ENCODE measurements at places on chromosomes 4 and X.

DNA sequence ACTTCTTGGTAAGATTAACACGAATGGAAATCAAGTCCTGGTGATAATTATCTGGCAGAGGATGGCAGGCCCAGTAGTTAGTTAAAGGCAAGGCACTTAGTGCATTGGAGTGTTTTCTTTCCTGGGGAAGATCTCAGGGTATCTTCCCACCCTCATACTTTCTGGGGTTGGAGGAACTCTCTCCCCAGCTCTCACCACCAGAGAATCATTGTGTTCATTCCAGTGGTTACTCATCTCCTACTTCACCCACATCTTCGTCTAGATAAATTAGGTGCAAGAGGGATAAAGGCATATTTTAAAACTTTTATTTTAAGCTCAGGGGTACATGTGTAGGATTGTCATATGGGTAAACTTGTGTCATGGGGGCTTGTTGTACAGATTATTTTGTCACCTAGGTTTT, 67.5 kb upstream of the SH3RF1 start:
- DNase-seq, result no peak

GRCh38 chr4:149884046-149884445, 68.4 kb upstream of the IQCM start:
- DNase-seq, result no peak

- DNase-seq, result no peak
Observed at GRCh38 chrX:129785160-129785947, 5.6 kb downstream of the SASH3 start.

DNA sequence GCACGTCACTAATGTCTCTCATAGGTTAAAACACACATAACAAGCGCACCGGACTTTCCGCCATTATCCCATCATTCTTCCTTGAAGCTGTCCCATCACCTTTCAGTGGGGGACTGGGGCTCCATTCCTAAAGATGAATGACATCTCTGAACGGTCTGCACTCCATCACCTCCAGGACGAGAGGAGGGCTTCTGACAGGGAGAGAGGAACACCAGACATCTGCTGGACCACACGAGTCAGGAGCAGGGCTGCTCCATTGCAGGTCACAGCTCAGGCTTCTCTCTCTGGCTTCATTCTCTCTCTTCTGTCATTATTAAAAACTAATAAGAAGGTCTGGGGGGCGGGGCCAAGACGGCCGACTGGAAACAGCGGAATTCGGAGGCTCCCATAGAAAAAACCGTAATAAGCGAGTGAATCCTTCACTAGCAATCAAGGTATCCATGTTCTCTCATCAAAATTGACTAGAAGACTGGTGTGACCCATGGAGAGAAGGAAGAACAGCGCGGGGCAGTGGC, 289.8 kb downstream of the LDB2 start:
- no peak for DNase-seq

- DNase-seq, result no peak
Observed at GRCh38 chr4:114225436-114225835, 246.0 kb upstream of the ARSJ start.

- DNase-seq, result no peak
Observed at GRCh38 chr4:88599714-88600113, 7.4 kb downstream of the HERC3 start.

GRCh38 chrX:776061-776460, 145.5 kb downstream of the SHOX start:
- no peak for DNase-seq

DNA sequence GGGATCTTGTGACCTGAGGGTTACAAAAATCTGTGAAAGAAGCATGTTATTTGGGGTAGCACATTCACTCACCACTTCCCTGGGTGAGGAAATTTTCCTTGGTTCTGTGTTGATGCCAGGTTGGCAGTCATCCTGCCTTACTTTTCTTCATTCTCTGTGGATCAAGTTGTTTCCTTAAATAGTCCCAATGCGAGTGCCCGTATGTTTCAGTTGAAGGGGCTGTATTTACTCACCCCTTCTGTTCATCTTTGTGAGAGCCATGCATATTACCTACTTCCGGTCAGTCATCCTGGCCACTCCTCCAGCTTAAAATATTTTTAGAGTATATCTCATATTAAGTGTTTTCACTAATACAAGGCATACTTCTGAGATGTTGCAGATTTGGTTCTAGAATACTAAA, 2.6 kb upstream of the UGT2B7 start:
- DNase-seq, result no peak

- DNase-seq, result no peak
Observed at GRCh38 chr4:152535360-152535902, 461 bp downstream of the FBXW7 start.

DNA sequence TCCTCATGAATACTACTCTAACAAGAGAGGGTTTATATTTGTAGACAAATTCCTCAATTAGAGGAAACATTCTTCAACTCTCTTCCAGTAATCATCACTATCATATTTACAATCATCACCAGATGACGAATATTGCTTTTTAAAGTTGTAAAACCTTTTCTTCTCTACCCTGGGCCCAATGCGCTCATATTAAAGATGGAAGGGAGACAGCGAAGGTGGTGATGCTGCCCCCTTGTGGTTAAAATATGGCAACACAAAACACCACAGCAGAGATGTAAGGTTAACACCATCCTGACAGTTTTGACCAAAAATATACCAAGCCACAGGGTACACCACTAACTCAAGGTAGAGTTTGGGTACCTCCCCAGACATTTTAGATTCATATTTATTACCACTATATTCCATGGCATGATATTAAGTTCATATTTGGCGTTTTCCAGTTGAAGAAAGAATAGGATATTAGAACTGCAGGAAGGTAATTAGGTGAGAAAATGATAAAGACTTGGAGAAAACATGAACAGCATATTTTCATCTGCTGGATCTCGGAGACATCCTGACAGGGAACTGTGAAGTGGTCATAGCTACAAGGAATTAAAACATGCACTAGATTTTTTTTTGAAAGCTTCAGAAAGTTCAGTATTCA, 72.8 kb downstream of the SLC9A7 start:
- DNase-seq, result peak; percentile 16

DNA sequence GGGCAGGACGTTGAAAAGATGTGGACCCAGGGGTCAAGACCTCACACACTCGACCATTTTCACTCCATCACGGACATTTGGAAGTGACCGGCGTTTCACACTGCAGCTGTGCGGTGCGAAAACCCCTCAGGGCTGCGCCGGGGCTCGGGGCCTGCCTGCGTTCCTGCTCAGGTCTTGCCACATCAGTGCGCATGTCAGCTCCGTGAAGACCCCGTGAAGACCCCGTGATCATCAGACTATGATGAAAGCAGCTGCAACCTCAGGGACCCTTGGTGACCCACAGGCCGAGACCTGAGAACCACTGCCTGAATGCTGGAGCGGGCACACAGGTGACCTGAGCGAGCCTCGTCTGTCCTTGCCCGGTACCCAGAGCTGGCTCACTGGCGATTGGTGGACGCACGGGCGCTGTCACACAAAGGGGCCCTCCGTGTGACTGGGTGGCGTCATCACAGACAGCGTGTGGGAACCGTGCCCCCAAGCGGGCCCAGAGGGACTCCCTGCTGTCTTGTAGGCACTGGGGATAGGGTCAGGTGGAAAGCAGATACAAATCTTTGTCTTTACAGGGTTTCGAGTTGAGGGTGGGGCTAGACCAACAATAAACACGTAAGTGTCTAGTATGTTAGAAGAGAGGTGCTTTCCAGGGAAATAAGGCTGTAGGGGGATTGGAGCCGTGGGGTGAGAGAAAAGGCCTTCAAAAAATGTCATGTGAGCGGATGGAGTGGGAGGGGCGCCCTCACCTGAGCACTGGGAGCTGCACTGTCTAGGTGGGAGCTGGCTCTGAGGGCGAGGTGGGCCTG, 12.7 kb downstream of the MSANTD1 start:
- DNase-seq, result no peak

DNA sequence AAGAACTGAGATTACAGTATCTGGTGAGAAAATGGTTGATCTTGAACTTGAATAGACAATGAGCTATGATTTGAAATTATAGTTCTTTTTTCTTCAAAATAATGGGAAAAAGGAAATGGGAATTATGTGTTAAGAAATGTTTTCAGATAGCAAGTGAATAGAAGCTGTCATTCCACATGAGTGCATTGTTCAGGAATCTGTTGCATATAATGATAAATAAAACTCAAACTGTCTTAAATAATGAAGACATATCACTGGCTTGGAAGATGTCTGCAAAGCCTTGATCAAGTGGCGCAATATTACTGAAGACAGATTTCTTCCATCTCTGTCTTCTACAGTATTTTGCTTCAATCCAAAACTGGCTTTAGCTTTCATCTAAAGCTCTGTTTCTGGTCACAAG, 479.3 kb upstream of the ZFP42 start:
- no peak for DNase-seq

GRCh38 chr4:18616720-18617119, 595.2 kb upstream of the LCORL start:
- DNase-seq, result no peak

- DNase-seq, result no peak
Observed at GRCh38 chrX:56788717-56789122, 59.7 kb downstream of the NBDY start.

- no peak for DNase-seq
Observed at GRCh38 chr4:62135565-62136156, 935.5 kb downstream of the ADGRL3 start.

DNA sequence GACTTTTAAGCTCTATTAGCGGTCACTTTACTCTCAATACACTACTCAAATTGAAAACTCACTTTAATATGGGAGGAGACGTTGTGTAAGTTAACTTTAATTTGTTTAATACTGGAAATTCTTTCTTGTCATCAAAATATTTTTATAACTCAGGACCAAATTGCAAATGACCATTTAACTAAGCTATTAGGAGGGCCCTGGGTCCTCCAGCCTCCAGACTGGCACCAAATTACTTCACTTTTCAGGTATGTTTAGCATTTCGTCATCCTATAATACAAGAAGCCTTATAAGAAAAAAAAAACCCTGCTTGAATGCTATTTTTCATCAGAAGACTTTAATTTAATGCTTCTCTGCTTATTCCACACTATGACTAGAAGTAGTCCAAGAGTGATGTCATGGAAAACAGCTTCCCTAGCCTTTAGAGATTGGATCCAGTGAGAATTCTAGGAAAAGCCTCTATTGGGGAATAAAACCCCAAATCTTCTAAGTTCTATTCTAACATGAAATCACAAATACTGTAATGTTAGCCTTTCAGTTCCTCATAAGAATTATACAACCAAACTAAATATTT, 6.6 kb downstream of the KLHL15 start:
- no peak for DNase-seq

- peak; percentile 4 for DNase-seq
Observed at GRCh38 chrX:15973299-15973698, 118.7 kb upstream of the AP1S2 start.

DNA sequence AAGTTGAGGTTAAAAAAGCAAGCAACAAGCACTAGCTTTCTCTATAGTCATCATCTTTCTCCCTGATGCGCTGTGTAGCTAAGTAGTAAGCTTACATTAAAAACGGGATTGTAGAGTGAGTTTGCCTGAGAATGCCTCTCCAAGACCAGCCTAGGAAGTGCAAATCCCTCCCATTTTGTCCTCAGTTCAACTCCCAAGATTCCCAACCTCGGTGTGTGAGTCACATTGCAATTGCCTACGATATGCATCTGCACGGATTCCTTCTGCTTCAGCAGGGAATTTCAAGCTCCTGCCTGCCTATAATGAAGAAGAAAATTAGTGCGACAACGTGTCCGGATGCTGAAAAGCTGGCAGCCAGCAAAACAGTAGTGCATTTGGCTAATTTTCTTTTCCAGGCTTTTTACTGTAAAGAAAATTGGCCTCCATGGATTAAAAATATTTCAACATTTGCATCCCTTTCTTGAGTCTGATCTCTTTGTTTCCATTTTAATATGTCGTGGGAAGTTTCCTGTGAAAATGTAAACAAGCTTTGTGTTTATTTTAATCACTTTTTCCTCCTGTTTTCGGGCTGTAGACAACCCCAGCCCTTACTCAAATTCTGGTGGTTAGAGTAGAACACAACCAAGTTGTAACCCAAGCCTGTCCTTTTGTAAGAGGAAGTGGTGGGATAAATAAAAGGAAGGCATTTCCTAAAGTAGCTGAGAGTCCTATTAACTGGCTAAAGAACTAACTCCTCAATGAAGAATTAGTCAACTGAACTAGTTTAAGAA, 58.4 kb upstream of the TET2 start:
- DNase-seq, result peak; percentile 22

- no peak for DNase-seq
Observed at GRCh38 chrX:53337101-53337500, 55.7 kb upstream of the IQSEC2 start.

DNA sequence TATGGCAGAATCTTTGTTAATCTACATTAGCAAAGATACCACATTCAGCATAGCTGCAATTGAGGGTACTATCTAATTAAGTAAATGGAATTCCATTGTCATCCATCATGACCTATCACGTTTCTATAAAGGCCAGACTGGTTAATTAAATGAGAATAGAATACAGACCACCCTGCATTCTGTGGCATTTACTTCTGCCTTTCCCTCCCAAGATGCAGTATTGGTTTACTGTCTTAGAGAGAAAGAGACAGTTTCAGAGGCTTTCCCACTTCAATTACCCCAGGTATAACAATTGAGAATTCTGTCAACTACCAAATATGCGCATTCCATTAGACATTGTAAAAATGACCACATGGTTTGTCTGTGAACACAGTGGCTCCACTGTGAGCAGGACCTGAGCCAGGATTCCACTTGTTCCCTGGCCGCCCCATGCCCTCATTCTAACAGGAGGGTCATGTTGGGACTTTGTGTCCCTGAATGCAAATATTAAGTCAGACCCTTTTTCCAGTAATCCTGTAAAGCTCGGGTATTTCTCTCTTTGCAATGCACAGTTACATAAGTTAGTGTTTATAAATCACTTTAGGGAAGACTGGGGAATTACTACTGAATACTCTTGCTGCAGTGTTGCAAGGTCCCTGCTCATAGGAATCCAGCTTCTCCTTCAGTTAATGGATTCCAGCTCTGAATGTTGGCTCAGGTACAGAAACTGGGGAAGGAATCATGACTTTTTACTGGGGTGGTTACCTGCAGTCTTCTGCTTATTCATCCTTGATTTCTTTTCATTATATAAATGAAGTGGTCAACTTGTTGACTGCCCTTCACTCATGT, 261.0 kb downstream of the PDGFC start:
- DNase-seq, result no peak

- DNase-seq, result no peak
Observed at GRCh38 chr4:138869165-138869564, 146.4 kb upstream of the NOCT start.

DNA sequence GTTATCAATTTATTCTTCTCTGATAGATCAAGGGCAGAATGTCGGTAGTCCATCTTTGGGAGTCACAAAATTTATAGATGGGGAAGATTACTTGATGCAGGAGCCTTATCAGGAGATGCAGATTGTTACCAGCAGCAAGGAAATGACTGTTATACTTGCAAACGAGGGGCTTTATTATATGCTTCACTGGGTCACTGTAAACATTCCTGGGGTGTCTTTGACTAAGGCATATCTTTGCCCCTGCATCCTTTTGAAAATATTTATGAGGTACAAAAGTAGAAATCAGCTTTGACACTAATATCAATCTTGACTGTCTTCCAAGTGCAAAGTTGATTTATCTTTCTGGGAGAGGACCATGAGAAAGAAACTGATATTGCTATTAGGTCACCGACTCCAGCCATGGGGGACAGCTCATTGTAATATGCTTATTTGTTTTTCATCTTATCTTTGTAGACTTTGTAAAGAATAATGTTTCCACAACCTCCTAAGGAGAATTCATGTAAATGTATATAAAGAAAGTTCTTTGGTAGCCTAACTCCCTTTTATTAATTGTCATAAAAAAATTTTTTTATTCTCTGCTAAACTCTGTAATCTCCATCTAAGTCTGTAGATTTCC, 177.3 kb upstream of the EMCN start:
- peak; percentile 4 for DNase-seq

All from renal pelvis (tissue), 12 donors.